ENCODE measurements at places on chromosomes 7 and 10.

- DNase-seq, result no peak
These were observed 58.1 kb downstream of the PARP12 start for GRCh38 chr7:140004672-140005071.

DNA sequence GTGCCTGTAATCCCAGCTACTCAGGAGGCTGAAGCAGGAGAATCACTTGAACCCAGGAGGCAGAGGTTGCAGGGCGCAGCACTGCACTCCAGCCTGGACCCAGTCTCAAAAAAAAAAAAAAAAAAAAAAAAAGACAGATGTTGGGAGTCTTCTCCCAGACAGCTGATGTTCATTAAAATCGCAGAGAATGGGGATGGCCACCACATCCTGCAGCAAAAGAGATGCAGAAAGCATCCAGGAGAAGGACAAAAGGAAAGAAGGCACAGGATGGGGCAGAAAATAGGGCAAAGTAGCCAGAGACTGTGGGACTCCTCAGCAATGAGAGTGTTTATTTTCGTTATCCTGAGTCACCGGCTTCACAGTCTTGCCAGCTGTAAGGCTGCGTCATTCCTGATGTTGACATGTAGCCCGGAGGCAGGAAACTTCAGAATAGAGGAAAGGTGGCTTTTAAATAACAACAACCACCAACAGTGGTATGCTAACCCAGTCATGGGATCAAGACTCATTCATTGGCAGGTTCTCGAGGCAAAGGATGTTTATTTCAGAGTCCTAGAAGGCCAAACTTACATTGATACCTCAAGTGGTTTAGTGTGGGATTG, 149.5 kb upstream of the SVIL start:
- peak; percentile 89 for DNase-seq

DNA sequence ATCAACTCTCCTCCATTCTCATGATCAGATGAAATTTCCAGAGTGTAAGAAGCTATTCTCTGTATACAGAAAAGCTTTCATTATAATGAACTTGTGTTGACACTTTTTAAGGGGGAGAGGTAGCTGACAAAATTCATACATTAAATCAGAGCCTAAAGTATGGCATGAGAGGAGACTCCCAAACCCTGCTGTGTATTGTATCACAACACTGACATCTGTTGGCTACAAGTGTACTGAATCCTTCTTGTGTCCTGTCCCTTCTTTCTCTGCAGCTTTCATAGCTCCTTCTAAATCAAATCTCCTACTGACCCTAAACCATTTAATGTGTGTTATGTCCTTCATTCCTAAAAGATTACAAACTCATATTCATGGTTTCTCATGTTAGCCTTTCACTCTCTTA, 70.9 kb downstream of the GCC1 start:
- DNase-seq, result peak; percentile 17

DNA sequence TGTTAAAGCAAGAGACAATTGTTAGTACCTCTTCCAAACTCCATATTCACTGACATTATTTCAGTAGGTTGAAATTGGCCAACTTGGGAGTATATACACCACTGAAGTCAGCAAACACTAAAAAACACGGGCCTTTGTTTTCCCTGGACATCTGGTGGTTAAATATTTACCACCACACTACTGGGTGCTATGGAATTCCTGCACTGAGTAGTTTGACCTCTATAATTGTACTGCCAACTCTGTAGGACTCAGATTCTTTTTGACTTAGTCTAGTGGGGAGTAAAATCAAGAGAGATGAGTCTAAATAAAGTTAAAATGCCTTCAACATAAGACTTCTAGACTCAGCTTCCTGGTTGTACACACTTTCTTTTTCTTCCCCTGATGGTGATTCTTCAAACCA, 41.3 kb upstream of the TES start:
- no peak for DNase-seq

GRCh38 chr7:51311166-51311565, 5.4 kb downstream of the COBL start:
- DNase-seq, result no peak

DNA sequence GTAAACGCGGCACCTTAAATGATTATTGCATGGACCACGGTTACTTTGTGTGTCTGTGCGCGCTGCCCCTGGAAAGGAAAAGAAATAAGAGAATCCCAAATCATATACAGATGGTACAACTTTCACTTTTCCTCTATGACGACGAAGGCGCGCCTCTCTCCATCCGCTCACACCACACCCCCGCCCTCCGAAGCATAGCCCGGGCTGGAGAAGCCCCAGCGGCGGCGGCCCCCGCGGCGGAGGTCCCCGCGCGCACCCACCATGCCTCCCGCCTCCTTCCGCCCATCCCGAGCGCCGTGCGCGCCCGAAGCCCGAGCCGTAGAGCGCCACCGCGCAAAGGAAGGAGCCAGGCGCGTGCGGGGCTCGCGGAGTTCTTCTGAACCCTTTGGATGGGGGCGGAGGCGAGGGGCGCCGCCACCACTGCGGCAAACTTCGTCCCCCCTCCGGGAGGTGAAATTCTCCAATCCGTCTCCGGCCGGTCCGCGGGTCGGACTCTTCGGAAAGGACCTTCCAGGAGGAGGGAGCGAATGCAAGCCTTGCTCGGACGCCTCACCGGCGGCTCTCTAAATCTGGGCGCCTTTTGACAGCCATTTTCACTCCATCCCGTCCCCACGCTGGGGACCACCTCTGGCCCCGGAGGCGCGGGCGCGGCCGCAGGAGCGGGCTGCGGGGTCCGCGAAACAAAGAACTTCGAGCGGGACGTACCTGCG, 588 bp downstream of the GLI3 start:
- DNase-seq, result peak; percentile 69

DNA sequence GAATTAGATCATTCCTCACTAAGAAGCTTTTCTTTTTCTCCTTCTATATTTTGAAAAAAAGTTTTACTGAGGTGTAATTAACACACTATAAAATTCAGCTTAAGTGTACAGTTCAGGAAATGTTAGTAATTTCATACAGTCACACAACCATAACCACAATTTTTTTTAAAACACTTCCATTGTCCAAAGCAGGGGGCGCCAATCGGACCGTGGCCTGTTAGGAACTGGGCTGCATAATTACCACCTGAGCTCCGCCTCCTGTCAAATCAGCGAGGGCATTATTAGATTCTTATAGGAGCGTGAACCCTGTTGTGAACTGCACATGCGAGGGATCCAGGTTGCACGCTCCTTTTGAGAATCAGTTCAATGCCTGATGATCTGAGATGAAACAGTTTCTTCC, 427.1 kb downstream of the TFEC start:
- DNase-seq, result no peak

DNA sequence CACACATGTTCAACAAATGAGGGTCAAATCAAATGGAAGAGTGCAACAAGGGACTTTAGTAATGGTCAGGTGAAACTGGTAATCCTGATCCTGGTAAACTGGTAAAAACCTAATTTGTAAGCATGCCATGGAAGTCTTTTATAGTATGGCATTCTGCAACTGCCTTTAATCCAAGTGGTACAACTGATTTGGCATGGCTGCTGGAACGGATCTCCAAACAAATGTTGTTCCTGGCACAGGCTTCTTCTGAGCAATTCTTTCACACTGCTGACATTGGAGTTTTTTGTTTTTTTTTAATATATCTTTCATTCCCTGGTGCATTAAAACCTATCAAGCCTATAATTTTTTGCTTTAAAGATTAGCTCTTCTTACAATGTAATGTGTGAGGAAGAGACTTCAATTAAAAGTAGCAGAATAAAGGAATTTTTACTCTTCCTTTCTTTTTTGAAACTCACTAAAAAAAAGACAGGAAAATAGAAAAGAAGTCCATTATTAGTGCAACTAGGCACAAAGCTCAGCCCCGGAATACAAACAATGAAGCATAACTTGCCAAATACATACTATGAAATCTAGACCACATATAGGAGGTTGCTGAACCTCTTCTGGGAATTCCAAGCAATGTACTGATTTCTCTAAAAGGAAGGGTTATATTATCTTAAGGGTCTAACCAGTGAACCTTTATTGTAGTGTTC, 79.3 kb upstream of the OIT3 start:
- DNase-seq, result no peak

DNA sequence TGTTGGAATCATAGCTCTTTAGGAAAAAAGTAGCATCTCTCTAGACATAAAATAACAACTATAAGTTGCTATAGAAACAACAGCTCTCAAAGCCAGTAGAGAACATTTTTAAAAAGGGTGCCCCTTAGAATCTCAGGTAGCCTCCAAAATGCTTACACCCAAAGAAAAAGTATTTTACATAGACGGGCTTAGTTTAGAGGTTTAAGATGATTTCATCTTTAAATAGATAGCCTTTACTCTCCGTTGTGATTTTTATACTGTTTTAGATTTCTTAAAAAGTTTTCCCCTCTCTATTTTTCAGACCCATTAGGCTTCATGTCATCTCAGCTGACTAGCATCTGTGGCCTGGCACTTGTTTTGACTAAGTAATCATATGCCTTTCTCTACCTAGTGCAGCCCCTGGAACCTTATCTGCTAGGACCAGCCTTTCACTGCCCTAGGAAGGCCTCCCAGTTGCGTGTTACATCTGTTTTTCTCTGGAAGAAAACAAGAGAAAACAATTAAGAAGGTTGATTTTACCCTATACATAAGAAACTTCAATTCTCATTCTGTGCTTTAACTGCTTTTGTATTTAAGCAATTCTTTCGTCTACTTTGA, 6.9 kb upstream of the BPGM start:
- no peak for DNase-seq

- no peak for DNase-seq
These were observed 43.9 kb downstream of the FOXK1 start for GRCh38 chr7:4725850-4726450.

DNA sequence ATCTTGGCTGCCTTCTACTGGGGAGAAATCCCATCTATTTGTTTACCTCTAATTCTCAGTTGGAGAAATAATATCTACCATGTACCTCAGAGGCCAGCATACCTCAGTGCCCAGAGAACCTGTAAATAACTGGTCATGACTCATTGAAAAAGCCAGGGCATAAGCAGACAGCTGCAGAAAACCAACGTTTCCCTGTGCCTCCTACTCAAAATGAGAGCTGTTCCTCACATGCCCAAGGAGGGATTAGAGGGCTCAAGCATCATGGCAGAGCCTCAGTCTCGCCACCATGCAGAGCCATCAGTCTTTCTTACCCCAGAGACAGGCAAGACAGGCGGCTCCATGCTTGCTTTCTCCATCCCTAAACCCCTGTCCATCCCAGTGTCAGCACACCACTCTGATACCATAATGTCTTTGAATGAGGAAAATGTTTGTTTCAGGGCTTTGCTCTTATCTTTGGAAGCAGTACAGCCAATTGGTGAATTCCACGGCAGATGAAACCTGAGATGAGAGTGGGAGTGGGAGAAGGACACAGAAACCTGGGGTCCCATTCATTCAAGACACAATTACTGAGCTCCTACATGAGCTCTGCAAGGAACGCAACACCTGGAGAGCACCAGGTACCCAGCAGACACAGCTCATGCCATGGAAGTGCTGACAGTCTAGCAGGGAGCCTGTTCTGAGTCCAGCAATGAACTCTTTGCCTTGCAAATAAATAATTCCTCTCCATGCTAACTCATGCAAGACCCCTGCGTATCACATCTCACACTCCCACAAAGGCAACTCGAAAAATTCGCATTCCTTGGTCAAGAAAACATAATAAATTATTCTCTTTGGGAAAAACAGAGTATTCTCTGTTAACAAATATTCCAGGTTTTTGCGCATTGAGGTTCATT, 21.1 kb downstream of the PON1 start:
- DNase-seq, result peak; percentile 28

GRCh38 chr10:91162050-91162494, 58.4 kb upstream of the PCGF5 start:
- peak; percentile 20 for DNase-seq

DNA sequence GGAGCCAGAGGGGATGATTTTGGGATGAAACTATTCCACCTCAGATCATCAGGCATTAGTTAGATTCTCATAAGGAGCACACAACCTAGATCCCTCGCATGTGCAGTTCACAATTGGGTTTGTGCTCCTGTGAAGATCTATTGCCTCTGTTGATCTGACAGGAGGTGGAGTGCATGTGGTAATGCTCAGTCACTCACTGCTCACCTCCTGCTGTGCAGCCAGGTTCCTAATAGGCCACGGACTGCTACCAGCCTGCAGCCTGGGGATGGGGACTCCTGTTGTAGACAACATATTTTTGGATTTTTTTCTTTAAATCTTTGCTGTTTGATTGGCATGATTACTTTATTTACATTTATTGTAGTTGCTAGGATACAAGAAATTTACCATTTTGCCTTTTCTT, 765.0 kb downstream of the INHBA start:
- no peak for DNase-seq

GRCh38 chr7:39978230-39978934, 28.3 kb downstream of the CDK13 start:
- no peak for DNase-seq

DNA sequence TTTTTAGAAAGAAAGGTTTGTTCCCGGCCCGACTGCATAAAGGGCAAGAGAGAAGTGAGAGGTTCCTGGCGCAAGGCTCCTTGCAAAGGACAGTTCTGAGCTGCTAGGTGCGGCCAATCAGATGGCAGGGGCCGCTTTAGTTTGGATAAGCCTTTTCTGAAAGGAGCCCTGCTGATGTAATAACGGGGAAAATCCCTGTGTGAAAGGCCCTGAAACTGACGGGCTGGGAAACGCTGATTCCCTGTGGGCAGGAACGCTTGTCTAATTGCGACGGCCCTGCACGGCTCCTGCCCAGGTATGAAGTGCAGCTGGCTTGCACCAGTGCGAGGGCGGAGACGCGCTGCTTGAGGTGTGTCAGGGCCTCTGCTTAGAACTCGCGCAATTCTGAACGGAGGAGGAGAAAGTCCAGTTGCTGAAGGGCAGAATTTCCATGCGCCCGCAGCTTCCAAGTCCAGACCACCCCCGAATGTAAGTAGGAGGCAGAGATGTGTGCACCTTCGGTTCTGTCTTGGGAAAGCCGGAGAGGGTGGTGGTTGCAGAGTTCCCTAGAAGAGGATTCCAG, 30.5 kb downstream of the TACC2 start:
- DNase-seq, result no peak

DNA sequence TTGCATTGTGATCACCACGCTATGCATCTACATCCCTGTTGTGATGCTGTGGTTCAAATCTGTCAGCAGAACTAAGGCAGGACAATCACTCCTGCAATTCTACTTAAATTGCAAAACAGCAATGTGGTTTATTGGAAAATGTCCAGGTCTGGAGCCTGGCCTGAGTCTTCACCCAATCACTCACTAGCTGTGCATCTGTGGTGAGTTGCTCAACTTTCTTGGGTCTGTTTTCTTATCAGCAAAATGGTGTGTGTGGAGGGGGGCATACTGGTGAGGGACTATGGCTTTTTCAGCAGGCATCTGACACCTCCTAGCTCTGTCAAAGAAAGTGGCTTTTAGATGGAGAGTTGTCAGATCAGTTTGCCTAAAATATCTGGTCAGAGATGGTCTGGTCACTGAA, 108.3 kb upstream of the FEZF1 start:
- no peak for DNase-seq

DNA sequence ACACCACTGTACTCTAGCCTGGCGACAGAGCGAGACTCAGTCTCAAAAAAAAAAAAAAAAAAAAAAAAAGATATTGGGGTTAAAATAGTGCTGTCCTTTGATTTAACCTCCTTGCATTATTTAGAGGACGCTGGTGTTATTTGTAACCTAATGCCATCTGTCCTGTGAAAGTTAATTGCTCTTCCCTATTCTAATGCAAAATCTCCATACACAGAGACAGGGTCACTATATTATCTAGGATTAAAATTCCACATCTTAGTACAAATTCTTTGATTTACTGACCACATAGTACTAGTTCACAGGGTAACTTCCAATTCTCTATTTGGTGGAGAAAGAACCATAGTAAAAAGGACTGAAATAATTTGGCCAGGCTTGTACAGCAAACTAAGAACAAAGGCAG, 184.2 kb upstream of the STEAP4 start:
- no peak for DNase-seq

Measured in urothelium cell line (cell line).